ENCODE measurements at places on chromosomes 16 and 17. TPM values are rescaled to one million over a fixed set of nuclear protein-coding genes. Genes with fewer than 3 reads are reported as not detected.

DNA sequence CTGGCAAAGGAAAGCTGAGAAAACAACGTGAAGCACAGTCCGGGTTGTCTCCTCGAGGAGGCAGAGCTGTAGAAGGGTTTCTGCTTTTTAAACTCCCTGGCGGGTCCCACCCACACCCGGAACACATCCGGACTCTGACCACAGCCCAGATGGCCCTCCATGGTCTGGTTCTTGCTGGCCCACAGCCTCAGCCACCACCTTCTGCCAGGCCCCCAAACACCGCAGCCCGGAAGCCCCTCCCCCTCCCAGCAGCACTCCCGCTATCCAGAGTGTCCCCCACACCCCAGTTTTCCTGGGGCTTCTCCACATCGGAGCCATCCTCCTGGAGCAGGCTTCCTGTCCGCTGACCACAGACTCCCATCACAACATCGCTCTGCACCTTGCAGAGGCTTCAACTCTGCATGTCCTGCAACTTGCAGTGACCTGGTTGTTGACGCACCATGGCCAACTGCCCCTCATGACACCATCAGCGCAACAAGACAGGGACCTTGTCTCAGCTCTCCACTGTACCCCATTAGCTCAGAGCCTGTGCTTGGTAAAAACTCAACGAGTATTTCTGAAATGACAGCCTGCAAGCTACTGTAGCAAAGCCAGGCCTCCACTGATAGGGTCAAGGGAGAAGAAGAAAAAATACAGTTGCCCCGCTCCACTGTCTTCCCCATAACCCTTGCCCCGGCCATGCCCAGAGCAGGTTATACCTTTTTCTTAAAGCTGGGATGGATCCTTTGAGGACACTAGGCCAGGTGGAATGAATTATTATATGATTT is 129.8 kb downstream of the C16orf78 start:
- no peak for DNase-seq

The NPTX1 gene
- 0.01 TPM for polyA plus RNA-seq

DNA sequence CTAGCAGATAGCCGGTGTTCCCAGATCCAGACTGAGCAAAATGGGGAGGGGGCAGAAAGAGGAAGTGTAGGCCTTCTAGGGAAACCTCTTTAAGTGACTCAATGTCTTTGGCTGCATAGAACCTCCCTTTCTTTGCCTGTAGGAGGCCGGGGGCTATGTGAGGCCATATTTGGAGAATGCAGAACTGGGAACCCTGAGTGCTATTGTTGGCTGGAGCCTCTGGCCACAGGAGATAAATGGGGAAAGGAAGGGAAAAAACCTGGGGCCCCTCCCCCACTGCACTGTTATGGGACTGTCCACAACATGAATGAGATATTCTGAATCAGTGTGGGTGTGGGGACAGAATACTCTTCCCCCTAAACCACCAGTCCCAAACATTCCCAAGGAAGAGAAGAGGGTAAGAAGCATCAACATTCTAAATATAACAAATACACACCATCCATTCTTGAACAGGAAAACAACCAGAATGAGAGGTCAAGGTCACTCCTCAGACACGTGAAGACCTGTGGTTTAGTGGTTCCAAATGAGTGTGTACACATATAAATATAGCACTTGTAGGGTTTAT is 2.4 kb downstream of the VPS25 start:
- peak; percentile 53 for DNase-seq

DNA sequence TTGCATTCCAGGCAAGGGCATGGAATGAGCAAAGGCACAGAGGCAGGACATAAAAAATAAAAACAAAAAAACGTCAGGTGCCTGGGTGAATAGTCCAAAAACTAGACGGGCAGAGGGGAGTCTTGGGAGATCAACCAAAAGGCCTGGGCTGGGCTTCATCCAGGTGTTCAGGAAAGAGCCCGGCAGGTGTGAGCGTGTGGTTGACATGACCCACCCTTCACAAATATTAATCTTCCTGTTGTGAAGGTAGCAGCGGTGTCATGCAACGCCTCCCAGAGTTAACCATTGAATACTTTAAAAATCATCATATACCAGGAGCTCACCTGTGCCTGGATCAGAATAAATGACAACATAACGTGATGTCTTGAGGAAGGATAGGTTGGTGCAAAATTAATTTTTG is 90.6 kb downstream of the USP22 start:
- no peak for DNase-seq

DNA sequence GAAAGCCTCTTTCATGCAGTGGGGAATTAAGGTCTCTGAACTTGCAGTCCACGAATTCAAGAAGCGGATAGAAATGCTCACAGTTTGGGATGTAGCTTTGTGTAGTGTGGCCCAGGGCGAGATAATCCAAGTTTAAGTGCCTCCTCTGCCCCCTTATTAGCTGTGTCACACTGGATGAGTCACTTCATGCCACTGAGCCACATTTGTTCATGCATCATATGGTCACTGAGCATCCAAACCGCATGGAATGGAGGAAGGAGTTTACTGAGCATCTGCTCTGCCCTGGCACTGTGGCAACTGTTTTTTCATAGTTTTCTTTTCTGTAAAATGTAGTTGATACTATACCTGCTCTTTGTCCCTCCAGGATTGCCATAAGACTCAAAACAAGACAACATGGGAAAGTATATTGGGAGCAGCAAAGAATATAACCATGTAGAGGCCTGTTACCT is 15.1 kb upstream of the DHX8 start:
- DNase-seq, result peak; percentile 50

Data from HepG2 (cell line).